Naive thymus-derived CD4-positive, alpha-beta T cell (primary cell): ENCODE measurements at places on chromosomes 5 and 9.
A peak's percentile ranks its signal among the peaks of the same experiment; 100 is the strongest.

- H3K27ac ChIP-seq, result peak within 1 kb of the TSS; percentile 75
- no peaks in the 10 kb centered on the region for H3K27me3 ChIP-seq
- H3K36me3 ChIP-seq, result no peaks in the 10 kb centered on the region
- peak within 1 kb of the TSS; percentile 64 for H3K4me3 ChIP-seq
- H3K4me1 ChIP-seq, result peaks cover 4% of the 10 kb centered on the region
Measured at GRCh38 chr5:111756581-111757354, at the start of gene NREP. NREP (minus strand) TSS chr5:111757194; CDS start chr5:111755772, 1,422 bp downstream.

DNA sequence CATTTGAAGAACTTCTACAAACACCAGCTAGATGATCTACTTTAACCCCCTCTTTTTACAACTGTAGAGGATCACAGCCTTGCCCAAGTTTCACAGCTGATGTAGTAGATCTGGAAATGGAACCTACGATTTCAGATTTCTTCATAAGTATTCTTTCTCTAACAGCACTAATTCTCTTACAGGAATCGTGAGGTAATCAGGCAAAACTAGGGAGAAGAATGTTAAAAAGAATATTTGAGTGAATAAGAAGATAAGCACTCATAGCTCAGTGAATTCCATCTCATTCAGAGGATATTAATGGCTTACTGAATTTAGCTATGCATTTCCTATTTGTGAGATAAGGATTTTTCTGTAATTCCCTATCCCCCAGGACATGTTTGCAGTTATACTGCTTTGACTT, 42.1 kb downstream of the NADK2 start:
- H3K4me1 ChIP-seq, result no peaks in the 10 kb centered on the region
- peaks cover 7% of the 10 kb centered on the region for H3K36me3 ChIP-seq
- no peak overlapping the region for H3K27ac ChIP-seq
- H3K4me3 ChIP-seq, result no peak overlapping the region

- peak; percentile 18 for DNase-seq
- no peaks in the 10 kb centered on the region for H3K36me3 ChIP-seq
- no peak overlapping the region for H3K27ac ChIP-seq
- H3K27me3 ChIP-seq, result no peaks in the 10 kb centered on the region
- peaks cover 10% of the 10 kb centered on the region for H3K4me1 ChIP-seq
Measured at GRCh38 chr9:124551472-124552272, 44.5 kb upstream of the NR5A1 start.

DNA sequence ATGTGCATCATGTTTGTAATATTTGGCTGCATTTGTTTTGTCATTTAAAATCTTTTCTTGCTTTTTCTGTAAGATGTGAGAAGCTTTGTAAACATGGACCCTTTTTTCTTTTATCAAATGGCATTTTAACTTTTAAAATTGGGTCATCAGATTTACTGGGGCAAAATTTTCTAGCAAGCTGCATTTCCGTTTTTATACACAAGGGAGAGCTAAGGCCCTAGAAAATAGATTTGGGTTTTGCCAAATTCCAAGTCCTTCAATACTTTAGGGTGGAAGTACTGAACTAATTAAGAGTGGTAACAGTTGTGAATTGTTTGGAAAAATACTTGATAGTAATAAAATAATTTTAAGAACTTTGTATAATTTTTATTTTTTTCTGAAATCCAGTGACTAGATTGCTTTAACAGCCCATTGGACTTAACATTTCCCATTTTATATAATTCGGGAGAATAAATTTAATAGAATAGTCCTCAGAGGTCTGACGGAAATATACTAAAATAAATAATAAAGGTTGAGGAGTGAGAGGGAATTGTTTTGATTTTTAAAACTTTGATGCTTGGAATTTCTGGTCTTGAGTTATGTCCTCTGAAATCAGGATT, 117.4 kb downstream of the SMARCA2 start:
- H3K4me3 ChIP-seq, result no peak overlapping the region
- H3K27me3 ChIP-seq, result no peaks in the 10 kb centered on the region
- no peak overlapping the region for H3K27ac ChIP-seq
- peaks cover 57% of the 10 kb centered on the region for H3K36me3 ChIP-seq
- H3K4me1 ChIP-seq, result no peaks in the 10 kb centered on the region

DNA sequence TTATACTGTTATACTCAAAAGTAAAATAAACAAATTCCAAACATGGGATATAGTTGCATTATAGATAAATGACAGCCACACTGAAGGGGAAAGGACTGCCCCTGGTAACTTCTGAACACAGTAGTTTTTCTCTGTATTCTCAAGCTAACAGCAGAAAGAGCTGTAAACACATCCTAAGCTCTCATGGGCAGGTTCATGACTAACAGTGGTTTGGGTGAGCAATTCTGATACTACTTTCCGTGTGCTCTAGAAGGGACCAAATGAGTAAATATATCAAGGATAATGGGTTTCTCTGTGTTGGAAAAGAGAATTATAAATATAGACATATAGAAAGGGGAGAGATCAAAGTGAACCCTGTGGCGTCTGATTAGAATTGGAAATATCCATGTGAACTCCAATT, 2.2 kb upstream of the LCN6 start:
- H3K27ac ChIP-seq, result no peak overlapping the region
- DNase-seq, result no peak
- no peaks in the 10 kb centered on the region for H3K4me1 ChIP-seq
- H3K4me3 ChIP-seq, result no peak overlapping the region
- H3K27me3 ChIP-seq, result no peaks in the 10 kb centered on the region

DNA sequence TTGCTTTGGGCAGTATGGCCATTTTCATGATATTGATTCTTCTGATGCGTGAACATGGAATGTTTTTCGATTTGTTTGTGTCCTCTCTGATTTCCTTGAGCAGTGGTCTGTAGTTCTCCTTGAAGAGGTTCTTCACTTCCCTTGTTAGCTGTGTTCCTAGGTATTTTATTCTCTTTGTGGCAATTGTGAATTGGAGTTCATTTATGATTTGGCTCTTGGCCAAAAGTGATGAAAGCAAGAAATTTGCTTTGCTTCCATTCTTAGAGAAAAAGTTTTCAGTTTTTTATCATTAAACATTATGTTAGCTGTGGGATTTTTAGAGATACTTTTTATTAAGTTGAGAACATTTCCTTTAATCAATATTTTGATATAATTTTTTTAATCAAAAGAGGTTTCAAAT, 203.5 kb downstream of the TAF11L14 start:
- H3K27me3 ChIP-seq, result no peaks in the 10 kb centered on the region
- no peak overlapping the region for H3K4me3 ChIP-seq
- DNase-seq, result no peak
- no peak overlapping the region for H3K27ac ChIP-seq
- H3K4me1 ChIP-seq, result no peaks in the 10 kb centered on the region
- H3K36me3 ChIP-seq, result no peaks in the 10 kb centered on the region

- no peaks in the 10 kb centered on the region for H3K36me3 ChIP-seq
- DNase-seq, result no peak
- H3K27me3 ChIP-seq, result no peaks in the 10 kb centered on the region
- H3K4me3 ChIP-seq, result no peak overlapping the region
- H3K27ac ChIP-seq, result no peak overlapping the region
- H3K4me1 ChIP-seq, result no peaks in the 10 kb centered on the region
Measured at GRCh38 chr5:99795031-99795430, 740.1 kb upstream of the FAM174A start.

- H3K4me3 ChIP-seq, result no peak overlapping the region
- no peaks in the 10 kb centered on the region for H3K36me3 ChIP-seq
- H3K27ac ChIP-seq, result no peak overlapping the region
- no peaks in the 10 kb centered on the region for H3K4me1 ChIP-seq
- DNase-seq, result no peak
Measured at GRCh38 chr5:16437977-16438376, 27.6 kb downstream of the ZNF622 start.

- H3K36me3 ChIP-seq, result no peaks in the 10 kb centered on the region
- H3K4me1 ChIP-seq, result peaks cover 7% of the 10 kb centered on the region
- H3K4me3 ChIP-seq, result no peak overlapping the region
- DNase-seq, result no peak
- H3K27ac ChIP-seq, result no peak overlapping the region
Measured at GRCh38 chr9:34518896-34519295, 3.9 kb downstream of the ENHO start.

- no peak for DNase-seq
- H3K27ac ChIP-seq, result no peak overlapping the region
- no peaks in the 10 kb centered on the region for H3K4me1 ChIP-seq
- no peak overlapping the region for H3K4me3 ChIP-seq
Measured at GRCh38 chr9:104905931-104906330, 22.0 kb downstream of the ABCA1 start.

- no peak overlapping the region for H3K4me3 ChIP-seq
- no peaks in the 10 kb centered on the region for H3K4me1 ChIP-seq
- no peak for DNase-seq
- no peak overlapping the region for H3K27ac ChIP-seq
- H3K27me3 ChIP-seq, result no peaks in the 10 kb centered on the region
Measured at GRCh38 chr5:75472973-75473372, 38.5 kb downstream of the CERT1 start.

DNA sequence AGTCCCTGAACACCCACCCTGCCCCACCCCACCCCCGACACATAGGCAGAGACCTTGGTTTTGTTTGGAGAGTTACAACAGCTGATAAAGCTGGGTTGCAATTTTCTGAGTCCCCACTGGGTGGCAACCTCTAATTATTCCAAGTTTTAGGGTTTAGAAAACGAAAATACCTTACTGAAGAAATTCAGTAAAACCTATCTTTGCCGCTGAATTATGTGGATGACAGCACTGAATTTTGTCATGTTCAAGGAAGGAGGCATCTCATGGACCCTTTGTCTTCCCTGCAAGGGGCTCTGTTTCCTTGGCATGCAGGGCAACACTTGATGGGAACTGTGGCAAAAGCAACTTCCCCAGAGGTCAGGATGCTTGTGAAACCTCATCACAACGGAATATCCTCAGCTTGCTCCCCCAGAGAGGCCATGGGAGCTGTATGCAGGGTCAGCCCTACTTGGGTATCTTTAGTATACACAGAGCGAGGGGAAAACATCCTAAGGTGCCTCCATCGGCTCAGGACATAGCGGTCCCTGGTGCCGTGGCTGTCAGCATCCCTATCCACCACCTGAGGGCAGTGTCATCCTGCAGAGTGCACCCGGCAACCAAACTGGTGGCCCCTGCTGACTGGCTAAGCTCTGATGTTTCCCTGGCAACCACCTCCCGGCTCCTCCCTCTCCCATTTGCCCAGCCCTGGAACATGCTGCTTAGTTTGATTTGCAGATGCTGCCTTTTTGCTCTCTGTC, 123.1 kb downstream of the RXRA start:
- no peak overlapping the region for H3K27ac ChIP-seq
- H3K36me3 ChIP-seq, result no peaks in the 10 kb centered on the region
- H3K27me3 ChIP-seq, result no peaks in the 10 kb centered on the region

GRCh38 chr5:65013166-65013565, 244.4 kb downstream of the CWC27 start:
- no peak for DNase-seq
- no peak overlapping the region for H3K27ac ChIP-seq
- H3K4me3 ChIP-seq, result no peak overlapping the region
- H3K27me3 ChIP-seq, result no peaks in the 10 kb centered on the region

- DNase-seq, result no peak
- no peaks in the 10 kb centered on the region for H3K36me3 ChIP-seq
- no peaks in the 10 kb centered on the region for H3K4me1 ChIP-seq
- no peak overlapping the region for H3K27ac ChIP-seq
Measured at GRCh38 chr9:28888806-28889205, 1315.5 kb upstream of the C9orf72 start.

DNA sequence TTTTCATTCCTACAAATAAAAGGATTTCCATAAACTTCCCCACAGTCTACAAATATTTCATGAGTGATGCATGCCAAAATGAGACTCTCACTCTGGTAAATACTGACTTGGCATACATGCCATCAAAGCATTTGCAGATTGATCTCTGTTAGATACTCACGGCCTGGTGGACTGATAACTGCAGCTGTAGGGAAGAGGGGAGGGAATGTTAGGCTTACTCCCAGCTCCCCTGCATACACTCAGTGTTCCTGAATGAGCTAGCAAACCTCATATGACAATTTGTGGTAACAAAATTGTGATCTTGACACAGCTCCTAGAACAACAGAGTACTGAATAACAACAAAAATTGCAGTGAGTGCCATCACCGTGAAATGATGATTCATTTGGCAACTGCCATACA, 435.3 kb downstream of the NR2F1-AS1 start:
- H3K4me1 ChIP-seq, result no peaks in the 10 kb centered on the region
- H3K27me3 ChIP-seq, result no peaks in the 10 kb centered on the region
- H3K4me3 ChIP-seq, result no peak overlapping the region
- H3K27ac ChIP-seq, result no peak overlapping the region
- H3K36me3 ChIP-seq, result no peaks in the 10 kb centered on the region

GRCh38 chr5:76083555-76084495, 642 bp downstream of the SV2C start:
- peaks cover 11% of the 10 kb centered on the region for H3K4me1 ChIP-seq
- no peaks in the 10 kb centered on the region for H3K27me3 ChIP-seq
- no peak overlapping the region for H3K27ac ChIP-seq
- H3K36me3 ChIP-seq, result no peaks in the 10 kb centered on the region

GRCh38 chr5:108430931-108431608, 49.2 kb upstream of the FBXL17 start:
- no peaks in the 10 kb centered on the region for H3K4me1 ChIP-seq
- no peak overlapping the region for H3K4me3 ChIP-seq
- H3K27ac ChIP-seq, result no peak overlapping the region
- no peak for DNase-seq

- no peaks in the 10 kb centered on the region for H3K27me3 ChIP-seq
- no peak overlapping the region for H3K4me3 ChIP-seq
- no peak for DNase-seq
- no peaks in the 10 kb centered on the region for H3K36me3 ChIP-seq
- H3K4me1 ChIP-seq, result no peaks in the 10 kb centered on the region
Measured at GRCh38 chr5:94180761-94181160, 437.6 kb downstream of the KIAA0825 start.

- no peak overlapping the region for H3K27ac ChIP-seq
- H3K4me1 ChIP-seq, result no peaks in the 10 kb centered on the region
- DNase-seq, result no peak
- no peaks in the 10 kb centered on the region for H3K27me3 ChIP-seq
- H3K36me3 ChIP-seq, result no peaks in the 10 kb centered on the region
Measured at GRCh38 chr5:146549615-146550014, 33.6 kb upstream of the GPR151 start.

DNA sequence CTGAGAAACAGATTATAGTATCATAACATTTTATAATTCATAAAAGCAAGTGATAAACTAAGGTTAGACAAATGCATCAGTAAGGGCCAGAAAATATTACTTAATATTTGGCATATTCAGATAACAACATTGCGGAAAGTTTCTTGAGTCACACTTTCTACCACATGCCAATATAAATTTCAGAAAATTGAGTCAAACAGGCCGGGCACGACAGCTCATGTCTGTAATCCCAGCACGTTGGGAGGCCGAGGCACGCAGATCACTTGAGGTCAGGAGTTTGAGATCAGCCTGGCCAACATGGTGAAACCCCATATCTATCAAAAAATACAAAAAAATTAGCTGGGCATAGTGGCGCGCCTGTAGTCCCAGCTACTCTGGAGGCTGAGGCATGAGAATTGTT, 47.1 kb downstream of the SLC38A9 start:
- no peak overlapping the region for H3K4me3 ChIP-seq
- no peaks in the 10 kb centered on the region for H3K36me3 ChIP-seq
- H3K27ac ChIP-seq, result no peak overlapping the region
- DNase-seq, result no peak
- no peaks in the 10 kb centered on the region for H3K4me1 ChIP-seq

GRCh38 chr5:151082282-151082902, 1.6 kb upstream of the TNIP1 start:
- no peaks in the 10 kb centered on the region for H3K36me3 ChIP-seq
- H3K4me3 ChIP-seq, result peak overlapping the region; percentile 86
- H3K27me3 ChIP-seq, result no peaks in the 10 kb centered on the region
- H3K27ac ChIP-seq, result peak overlapping the region; percentile 96
- H3K4me1 ChIP-seq, result peaks cover 72% of the 10 kb centered on the region
